ENCODE measurements at places on chromosomes 7 and 10. TPM values are rescaled to one million over a fixed set of nuclear protein-coding genes. Genes with fewer than 3 reads are reported as not detected.

The SPDYE5 gene
- total RNA-seq: not detected

The SLIT1 gene
- total RNA-seq: 0.44 TPM

DNA sequence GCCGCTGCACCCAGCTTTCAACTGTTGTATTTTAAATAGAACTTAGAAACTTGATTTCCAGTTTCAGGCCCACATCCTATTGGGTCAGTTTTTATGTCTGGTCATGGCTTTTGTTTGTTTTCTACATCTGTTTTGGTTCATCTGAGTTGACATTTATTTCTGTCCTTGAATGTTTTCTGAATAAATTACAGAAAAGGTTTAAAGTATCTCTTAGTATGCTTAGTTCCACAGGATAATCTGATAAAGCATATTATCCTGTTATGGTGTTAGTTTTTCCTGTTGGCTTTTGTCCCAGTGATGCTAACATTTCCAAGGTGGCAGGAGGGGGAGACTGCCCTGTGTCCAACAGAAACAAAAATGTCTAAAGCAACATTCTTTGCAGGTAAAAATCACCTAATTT lies 733.2 kb downstream of the INHBA start:
- no peak for DNase-seq

DNA sequence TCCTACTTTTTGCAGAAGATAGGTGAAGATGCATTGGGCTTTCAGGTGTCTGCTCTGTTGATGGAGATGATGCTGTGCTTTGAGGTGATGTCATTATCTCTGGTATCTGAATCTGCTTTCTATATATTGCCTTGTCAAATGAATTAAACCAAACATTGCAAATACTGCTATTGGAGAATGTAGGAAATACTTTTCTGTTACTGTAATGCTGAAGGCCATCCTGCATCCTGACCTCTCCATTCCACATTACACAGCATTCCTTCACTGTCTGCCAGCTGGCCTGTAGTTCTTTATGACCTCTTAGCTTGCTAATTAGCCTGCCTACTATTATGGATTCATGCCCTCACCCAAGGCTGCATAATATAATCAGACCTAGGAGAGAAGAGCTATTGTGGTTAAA lies 73.2 kb downstream of the VCL start:
- DNase-seq: no peak

DNA sequence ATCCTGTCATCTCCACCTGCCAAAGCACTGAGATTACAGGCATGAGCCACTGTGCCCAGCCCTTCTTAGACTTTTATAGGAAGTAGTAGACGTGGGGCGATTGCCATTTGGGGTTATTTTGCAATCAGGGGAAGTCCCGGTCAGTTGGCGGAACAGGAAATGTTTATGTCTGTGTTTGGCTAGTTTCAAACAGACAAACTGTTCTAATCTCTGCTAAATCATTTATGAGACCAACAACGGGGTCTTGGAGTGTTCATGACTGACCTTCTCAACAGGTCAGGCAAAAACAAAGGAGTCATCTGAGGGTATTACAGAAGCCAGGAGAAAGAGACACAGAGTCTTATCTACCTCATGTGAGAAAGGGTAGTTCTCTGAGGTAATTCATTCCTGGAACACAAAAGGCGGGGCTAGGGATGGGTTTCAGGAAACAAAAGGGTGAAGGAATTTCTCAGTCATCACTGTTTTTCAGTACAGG lies 6.6 kb upstream of the TPK1 start:
- DNase-seq: no peak

- DNase-seq: no peak
These were observed 46.9 kb downstream of the GPAM start for GRCh38 chr10:112136486-112137153.

The FAM13C gene
- 13.9 TPM for total RNA-seq

The NDUFB8 gene
- total RNA-seq: 144 TPM

GRCh38 chr7:103106005-103106702 lies 31.2 kb downstream of the ARMC10 start:
- no peak for DNase-seq

The TBC1D12 gene
- total RNA-seq: 27.2 TPM
